Stimulated activated CD4-positive, alpha-beta T cell treated with anti-CD3 and anti-CD28 coated beads, Interleukin-1b, Interleukin-23, amount 100 ng/mL, for 1 hour (primary cell): ENCODE measurements at places on chromosomes 5 and 9.

GRCh38 chr9:69633716-69634115 lies 38.5 kb downstream of the APBA1 start:
- DNase-seq = no peak

GRCh38 chr9:82406456-82407085 lies 418.0 kb downstream of the SPATA31D1 start:
- no peak for DNase-seq

DNA sequence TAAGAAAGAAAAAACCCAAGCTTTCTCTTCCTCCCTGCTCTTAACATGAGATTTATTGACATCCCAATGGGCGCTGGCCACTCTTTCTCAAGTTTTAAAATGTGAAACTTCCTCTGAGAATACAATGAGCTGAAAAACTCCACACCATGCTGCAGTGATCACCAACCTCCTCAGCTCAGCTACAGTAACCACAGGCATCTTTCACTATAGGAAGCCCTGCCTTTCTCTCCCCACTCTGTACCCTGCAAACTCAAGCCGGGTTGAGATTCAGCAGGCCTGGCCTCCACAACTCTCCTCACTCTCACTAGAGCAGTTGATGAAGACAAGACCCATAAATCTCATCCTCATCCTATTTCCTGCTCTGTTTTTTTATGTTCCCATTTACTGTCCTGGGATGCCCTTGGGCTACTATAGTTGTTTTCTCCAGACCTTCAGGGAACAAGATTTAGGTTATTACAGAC lies 48.3 kb downstream of the SH3TC2 start:
- no peak for DNase-seq

DNA sequence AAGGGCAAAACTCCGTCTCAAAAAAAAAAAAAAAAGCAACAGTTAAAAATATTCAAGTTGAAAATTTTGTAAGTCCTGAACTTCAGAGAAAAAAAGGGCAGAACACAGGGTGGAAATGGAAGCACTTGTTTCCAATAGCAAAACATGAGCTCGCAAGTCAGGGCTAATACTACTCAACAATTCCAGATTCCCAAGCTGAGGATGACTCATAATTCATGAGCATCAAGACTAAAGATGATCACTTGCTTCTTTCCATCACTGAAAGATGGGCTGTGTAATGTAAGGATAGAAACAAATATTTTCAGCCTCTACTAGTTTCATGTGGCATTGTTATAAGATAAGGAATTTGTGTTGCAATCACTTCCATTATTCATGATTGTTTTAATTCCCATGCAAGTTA lies 33.5 kb upstream of the FST start:
- DNase-seq = no peak

GRCh38 chr5:65903581-65903980 lies 22.8 kb upstream of the ERBIN start:
- no peak for DNase-seq

GRCh38 chr9:92665836-92666235 lies 4.1 kb downstream of the IPPK start:
- no peak for DNase-seq
